ENCODE measurements at places on chromosomes 12 and 14.

DNA sequence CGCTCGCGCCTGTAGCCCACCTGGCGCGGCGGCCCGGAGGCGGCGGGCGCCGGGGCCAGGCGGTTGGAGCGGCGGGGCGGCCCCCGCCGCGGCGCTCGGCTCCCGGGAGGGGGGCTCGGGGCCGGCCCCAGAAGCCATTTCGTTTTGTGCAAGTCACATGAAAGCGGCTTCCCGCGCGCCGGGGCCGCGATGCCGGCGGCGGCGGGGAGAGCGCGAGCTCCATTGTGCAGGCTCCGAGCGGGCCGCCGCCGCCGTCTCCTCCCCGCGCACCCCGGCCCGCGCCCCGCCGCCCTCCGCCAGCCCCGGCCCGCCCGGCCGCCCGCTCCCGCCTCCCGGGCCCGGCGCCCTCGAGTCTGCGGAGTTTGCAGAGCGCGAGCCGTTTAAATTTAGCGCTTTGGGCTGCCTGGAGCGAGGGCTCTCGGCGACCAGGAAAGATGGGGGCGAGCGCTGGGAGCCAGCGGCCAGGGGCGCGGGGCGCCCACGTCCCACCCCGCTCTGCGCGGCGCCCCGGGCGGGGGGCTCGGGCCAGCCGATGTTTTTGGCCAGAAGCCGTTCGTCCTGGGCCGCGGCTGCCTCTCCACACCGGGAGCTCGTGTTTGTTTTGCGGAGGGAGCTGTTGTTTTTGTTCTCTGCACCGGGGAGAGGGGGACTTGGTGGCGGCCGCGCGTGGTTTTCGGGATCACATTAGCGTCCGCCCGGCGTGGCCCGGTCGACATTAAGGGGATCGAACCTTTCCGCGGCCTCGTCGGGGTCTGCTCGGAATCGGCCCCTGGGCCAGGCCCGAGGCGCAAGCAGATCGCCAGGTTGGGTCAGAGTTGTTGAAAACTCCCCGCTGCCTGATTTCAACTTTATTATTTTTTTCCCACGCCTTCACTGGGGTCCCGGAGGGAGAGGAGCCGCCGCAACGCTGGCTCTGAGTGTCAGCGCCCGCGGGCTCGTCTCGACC, 982 bp downstream of the BCL7A start:
- peak; percentile 43 for DNase-seq

DNA sequence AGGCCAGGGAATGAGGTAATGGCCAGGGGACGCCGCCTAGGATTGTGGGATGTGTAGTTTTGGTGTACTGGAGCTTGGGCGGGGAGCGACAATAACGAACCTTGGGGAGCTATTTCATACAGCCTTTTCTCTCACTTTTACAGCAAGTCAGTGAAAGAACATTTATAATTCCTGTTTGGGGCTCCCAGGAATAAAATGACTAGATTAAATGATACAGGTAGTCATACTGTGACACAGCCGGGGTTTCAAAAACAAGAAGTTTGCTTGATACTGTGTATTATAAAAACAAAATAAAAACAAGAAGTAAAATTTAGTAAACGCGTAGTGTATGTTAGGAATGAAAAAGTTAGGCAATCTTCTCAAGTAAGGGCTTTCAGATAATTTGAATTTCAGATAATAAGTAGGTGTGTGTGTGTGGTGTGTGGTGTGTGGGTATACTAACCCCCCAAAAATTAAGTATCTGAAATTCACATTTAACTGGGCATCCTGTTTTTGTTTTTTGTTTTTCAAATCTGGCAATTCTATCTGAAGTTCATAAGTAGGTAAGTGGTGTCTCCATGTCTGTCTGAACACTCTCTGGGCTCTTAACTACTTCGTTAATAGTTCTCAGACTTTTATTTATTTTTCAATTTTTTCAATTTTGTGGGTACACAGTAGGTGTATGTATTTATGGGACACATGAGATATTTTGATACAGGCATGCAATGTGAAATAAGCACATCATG, 458 bp upstream of the DCTN2 start:
- DNase-seq = no peak

DNA sequence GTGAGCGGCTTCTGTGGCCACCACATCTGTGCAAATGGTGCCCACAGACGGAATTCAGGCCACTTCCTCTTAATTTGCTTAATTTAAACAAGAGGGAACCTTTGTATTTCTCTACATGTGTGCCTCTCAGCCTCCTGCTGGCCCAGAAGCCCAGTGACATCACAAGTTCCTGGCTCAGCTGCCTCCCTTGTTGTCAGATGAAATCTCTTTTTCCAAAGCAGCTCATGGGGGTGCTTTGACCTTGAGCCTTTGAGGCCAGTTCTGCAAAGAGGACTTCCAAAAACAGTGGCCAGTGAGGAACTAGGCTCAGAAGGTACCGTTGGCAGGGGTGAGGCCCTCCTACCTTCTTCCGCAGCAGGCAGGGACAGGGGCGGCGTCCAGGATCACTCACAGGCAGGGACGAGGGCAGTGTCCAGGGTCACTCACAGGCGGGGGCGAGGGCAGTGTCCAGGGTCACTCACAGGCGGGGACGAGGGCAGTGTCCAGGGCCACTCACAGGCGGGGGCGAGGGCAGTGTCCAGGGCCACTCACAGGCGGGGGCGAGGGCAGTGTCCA, 35.0 kb upstream of the GALNT9 start:
- DNase-seq = no peak

- no peak for DNase-seq
Measured at GRCh38 chr12:57128519-57129247, 400 bp downstream of the LRP1 start.

DNA sequence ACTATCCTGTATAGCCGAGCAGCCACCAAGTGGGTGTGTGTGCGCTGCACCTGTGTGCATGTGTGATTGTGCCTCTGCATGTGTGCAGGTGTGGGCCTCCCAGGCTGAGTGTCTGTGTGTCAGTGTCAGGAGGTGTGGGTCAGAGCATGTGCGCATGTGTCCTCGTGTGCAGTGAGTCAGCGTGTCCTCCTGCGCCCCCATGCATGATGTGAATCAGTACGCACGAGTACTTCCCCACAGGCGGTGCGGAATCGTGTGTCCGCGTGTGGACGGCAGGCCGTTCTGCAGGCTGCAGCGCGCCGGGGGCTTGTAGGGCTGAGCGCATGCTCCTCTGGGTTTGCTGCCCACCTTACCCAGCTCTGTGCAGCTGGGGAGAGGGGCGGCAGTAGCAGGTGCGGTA, 34.2 kb downstream of the DTX1 start:
- no peak for DNase-seq

- DNase-seq = no peak
Measured at GRCh38 chr14:60215127-60215444, 33.9 kb upstream of the PPM1A start.

- DNase-seq = no peak
Measured at GRCh38 chr14:21553266-21553665, 26.6 kb downstream of the OR10G3 start.

- no peak for DNase-seq
Measured at GRCh38 chr12:124371366-124371765, 76.5 kb downstream of the RFLNA start.

DNA sequence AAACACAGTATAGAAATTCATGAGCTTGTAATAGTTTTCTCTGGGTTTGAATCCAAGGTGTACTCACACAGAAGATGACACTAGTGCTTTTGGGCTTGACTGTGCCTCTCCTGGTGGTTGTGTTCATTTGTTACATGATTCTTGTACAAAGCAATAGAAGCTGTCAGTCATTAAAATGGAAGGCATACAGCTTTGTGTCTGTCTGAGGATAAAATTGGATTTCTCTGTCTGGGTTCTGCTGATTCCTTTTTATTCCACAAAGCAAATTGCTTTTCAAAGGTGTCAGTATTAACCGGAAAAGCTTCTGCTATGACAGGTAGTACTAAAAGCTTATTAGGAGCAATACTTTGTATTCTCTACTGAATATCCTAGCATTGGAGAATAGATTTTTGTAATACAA, 361.2 kb downstream of the SLC6A15 start:
- DNase-seq = no peak

- no peak for DNase-seq
Measured at GRCh38 chr12:131620520-131620919, 90.4 kb upstream of the SFSWAP start.

DNA sequence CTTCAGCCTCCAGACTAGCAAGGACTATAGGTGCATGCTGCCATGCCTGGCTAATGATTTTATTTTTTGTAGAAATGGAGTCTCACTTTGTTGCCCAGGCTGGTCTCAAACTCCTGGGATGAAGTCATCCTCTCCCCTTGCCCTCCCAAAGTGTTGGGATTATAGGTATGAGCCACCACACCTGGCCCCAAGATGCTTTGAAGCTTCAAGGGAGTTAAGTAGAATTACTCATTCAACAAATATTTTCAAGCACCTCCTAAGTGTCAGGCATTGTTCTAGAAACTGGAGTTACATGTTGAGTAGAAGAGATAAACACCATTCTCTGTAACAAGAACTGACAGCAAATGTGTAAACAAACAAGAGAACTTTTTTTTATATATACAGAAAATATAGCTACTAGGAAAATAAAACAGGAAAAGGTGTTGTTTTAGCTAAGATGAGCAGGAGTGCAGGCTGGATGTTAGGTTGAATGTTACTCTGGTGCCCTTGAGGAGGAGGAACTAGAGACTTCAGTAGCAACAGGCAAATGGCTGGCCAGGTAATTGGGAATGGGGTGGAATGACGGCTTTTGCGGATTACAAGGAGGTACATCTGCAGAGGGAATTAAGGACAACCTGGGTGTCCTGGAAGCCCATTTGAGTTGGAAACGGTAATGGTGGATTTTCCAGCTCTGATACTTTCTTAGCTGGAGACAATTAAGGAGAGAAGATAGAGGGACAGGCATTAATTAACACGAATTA, 32.0 kb upstream of the CFAP54 start:
- peak; percentile 19 for DNase-seq

GRCh38 chr14:93742761-93743160, 45.5 kb downstream of the PRIMA1 start:
- DNase-seq = no peak

GRCh38 chr14:71267691-71268090, 360.4 kb downstream of the PCNX1 start:
- no peak for DNase-seq

DNA sequence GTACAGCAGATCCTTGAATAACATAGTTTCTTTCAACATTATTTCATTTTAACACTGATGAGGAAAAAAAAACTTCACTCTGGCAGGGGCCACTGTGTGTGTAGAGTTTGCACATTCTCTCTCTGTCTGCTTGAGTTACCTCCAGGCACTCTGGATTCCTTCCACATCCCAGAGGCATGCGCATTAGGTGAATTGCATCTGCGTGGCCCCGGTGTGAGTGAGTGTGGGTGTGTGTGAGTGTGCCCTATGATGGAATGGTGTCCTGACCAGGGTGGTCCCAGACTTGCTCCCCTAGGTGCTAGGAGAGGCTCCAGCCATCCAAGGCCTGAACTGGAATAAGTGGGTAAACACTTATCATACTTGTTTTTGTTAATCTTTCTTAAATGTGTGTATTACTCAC, 90.6 kb upstream of the LRIG3 start:
- no peak for DNase-seq

- DNase-seq = no peak
Measured at GRCh38 chr12:9343731-9344130, 135.5 kb upstream of the PZP start.

DNA sequence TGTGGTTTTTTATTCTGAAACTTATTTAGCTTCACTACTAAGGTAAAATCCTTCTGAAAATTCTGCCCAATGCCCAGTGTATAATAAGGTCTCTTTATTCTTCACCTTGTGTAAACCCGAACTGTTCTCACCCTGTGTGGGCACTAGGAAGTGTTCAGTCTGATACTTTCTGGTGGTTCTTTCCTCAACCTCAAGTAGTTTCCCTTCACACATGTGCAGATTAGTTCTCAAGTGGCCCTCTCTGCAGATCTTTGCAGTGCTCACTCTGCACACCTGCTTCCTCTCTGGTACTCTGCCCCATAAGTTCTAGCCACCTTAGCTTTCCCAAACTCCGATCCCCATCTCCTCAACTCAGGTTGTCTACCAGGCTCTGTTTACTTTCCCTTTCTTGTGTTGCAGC, 61.6 kb downstream of the RAD51B start:
- DNase-seq = no peak

GRCh38 chr14:91202234-91202974, 42.1 kb downstream of the GPR68 start:
- no peak for DNase-seq

DNA sequence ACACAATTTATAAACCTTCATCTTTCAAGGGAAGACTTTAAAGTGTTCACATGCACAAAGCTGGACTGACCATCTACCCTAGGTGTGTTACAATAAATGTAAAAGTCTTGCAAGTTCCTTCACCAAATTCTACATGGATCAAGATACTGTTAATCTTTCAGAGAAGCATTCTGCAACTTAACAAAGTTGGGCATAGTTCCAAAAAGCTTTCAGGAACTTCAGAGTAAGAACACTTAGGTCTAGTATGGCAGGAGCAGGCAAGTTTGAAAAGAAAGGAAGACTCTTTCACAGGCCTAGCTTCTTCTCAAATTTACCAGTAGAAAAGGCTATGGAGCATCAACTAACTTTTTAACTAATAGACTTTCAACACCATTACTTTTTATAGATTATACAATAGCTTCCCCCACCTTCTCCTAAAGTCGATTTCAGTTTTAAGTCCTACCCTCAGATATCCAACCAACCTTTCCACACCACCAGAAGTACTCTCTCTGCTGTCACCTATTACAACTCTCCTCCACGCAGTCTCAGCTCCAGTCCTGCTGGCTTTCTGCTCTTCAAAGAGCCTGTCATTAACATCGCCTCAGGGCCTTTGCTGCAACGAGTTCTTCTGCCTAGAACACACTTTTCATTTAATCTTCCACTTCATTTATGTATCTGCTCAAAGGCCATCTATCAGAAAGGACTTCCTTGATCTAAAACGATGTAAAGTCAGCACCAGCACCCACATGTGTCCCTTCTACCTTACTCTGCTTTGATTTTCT, 333.9 kb downstream of the CEP128 start:
- DNase-seq = no peak

DNA sequence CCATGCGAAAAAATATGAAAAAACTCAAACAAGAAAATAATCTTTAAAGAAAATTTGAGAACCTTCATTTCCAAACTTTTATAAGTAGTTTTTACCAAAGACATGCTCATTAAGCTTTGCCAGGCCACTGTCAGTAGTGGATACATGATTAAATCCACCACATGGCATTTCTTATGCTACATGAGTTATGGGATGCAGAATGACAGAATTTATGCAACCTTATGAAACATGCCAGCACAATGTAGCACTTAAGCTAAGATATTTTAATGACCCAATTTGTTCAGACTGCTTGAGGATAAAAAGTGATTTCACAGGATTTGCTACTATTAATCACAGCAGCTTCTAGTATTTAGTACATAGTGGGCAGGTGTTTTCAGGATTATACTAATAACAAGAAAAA, 123.3 kb downstream of the ATP23 start:
- no peak for DNase-seq

GRCh38 chr12:63163541-63163940, 12.5 kb upstream of the AVPR1A start:
- no peak for DNase-seq

DNA sequence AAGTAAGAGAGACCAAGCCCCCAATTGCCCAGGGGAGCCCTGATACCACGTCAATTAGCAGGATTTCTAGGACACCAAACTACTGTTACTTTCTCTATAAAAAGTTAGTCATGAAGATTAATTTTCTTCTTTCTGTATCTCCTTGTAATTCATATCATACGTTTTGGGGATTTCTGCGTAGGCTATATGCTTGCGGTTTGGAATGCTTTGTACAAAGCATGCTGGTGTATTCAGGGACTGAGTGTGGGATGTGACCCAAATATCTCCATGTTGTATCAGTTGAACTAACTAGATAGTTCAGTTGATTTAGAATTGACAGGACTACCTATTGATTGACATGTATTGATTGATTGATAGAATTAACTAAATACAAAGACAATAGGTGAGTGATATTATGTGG, 7.7 kb downstream of the GPR33 start:
- no peak for DNase-seq
